Gastroesophageal sphincter (tissue), 4 donors: ENCODE measurements at places on chromosomes 16 and 17. TPM values are rescaled to one million over a fixed set of nuclear protein-coding genes. Genes with fewer than 3 reads are reported as not detected.

GRCh38 chr17:60036796-60037677, 41.7 kb downstream of the HEATR6 start:
- ATAC-seq = peak; percentile 87

DNA sequence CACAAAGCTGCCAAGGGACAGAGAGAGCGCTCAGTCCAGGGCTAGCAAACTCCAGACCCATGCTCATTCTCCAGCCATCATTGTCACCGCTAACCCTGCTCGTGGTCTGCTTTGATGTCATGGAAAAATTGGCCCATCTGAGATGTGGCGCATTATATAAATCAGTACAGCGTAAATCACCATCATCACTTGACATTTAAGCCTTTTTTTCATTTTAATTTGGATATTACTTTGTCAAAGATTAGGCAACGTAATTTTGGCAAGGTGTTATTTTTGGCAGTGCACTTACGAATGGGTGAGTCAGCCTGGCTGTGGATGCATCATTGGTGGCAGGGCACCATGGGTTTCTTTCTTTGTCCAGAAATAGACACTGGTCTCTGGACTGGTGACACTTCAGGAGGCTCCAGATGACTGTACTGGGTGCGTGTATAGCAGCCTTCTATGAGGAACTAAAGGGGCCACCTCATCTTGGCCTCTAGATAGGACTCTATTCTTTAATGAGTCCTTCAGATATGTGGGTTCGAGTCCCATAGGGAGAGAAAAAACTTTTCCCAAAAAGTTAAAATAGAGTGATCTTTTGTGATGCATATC, 166.3 kb downstream of the MSI2 start:
- peak; percentile 43 for ATAC-seq

DNA sequence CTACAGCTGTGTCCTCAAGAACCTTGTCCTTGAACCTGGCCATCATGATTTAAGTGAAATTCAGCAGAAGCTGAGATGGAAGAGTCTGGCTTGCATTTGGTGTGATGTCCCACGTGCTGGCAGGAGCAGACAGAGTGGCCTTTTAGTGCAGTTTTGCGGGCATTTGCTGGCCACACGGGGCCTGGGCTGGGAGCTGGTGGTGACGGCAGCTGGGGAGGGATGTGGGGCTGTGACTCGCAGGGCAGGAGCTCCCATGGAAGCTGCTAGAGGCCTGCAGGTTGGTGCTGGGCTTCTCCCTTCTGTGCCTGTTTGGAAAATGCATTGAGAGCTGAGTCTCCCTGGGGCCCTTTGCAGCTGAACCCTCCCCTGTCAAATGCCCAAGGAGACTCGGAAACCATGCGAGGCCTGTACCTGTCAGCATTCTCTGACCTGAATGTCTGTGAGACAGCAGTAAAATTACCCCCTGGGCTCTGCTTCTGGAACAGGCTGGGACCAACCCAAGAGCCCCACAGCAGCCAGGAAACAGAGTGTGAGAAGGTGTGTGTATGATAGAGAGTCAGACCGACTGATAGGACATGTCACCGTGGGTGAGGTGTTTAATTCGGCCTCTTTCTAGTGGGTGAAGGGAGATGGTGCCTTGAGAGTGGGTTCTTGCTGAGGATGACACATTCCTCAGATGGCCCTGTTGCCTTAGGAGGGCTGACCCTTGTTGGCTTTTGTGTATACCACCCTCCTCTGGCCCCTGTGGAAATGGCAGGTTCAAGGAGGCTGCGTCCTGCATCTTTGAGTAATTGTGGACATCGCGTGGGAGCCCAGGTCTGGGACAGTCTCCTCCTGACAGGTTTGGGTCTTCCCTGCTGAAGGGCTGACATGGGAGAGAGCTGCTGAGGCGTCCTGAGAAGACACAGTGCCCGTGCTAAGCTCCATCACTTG, 145.5 kb downstream of the MSI2 start:
- no peak for ATAC-seq

DNA sequence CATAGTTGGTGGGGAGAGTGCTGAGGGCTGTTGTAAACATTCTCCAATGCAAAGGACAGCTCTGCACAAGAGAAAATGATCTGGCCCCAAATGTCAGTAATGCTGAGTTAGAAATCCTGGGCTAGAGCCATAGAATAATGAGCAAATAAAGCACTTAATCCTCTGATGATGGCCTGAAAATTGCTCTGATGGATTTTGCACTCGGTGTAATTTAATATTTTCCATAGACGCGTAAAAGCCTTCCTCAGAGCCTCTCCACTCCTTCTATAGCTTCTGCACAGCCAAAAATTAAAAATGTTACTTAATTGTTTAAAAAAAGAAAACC, 23.7 kb downstream of the FAM20A start:
- ATAC-seq = no peak

GRCh38 chr17:14856176-14856575, 408.9 kb downstream of the PMP22 start:
- no peak for ATAC-seq

DNA sequence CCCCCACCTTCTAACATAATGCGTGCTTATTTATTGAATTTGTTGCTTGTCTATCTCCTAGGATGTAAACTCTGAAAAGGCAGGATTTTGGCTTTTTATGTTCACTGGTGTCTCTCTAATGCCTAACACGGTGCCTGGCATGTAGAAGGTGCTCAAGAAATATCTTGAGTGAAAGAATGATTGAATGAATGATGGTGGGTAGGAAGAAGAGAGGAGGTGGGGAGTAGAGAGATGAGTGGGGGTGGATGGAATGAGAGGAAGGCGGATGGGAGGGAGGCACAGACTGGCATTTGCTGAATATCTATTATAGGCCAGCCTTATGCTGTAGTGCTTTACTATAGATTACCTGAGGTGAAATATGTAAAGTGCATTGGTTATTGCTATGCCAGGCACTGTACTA, 2.3 kb downstream of the PRSS36 start:
- ATAC-seq = no peak

DNA sequence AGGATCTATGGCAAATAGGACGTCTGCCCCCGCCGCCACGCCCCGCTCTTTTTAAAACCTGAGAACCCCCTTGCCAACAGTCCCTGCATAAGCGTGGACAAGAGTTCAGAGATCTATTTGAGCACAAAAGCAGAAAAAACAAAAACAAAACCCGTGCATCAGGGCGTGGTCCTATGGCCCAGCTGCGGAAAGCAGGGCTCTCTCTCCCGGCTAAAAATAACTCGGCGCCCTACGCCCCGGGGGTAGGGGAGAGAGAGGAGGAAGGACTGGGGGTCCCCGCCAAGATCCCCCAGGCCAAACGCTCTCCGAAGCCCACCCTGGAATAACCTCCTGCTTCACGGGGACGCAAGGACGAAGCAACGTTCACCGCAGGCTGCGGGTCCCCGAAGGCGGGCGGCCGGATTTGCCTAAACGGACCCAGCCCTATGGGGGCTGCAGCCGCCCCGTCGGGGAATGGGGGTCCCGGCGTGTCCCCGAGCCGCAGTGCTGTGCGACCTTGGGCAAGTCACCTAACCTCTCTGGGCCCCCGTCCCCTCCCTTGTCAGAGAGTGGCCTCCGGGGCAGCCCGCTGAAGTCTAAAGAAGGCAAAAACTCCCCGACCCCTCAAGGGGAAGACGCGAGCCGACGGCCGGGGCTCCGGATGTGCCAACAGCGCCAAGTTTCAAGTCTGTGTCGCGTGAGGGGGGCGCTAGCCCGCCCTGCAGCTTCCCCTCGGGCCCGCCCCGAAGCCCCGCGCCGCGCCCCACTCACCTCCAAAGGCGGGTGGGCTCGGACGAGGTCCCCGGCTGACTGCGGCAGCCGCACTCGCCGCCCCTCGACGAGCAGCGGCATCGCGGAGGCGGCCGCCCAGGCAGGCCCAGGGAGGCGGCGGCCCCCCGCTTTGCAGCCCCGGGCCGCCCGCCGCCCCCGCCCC, 477 bp downstream of the NTAN1 start:
- ATAC-seq = peak; percentile 62

GRCh38 chr17:50087246-50087911, 7.8 kb upstream of the PDK2 start:
- ATAC-seq = peak; percentile 83

DNA sequence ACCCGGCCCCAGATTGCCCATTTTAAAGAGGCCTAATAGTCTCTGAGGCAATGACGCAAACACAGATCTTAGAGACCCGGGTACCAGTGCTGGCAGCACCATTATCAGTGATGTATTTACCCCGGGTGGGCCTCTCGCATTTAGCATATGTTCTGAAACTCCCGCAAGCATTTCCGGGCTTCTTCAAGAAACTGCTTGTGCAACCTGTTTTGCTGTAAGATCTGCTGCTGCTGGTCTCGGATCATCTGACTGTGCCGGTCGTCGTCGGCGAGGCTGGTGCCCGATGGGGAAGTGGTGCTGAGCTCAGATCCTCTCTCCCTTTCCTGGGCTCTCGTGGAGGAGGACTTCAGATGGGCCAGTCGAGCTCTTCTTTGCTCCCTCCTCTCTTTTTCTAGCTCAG, 12.5 kb downstream of the CEP295NL start:
- peak; percentile 28 for ATAC-seq

Gene SGSM2
- 58.6 TPM for total RNA-seq

Gene PSMD7
- total RNA-seq = 70.5 TPM

Gene SLC5A11
- total RNA-seq = 0.27 TPM

Gene FOXN1
- total RNA-seq = not detected
